ENCODE measurements at places on chromosomes 2 and 18.
A peak's percentile ranks its signal among the peaks of the same experiment; 100 is the strongest.

GRCh38 chr2:191048073-191048472, 34.1 kb upstream of the STAT1 start:
- no peak for DNase-seq

DNA sequence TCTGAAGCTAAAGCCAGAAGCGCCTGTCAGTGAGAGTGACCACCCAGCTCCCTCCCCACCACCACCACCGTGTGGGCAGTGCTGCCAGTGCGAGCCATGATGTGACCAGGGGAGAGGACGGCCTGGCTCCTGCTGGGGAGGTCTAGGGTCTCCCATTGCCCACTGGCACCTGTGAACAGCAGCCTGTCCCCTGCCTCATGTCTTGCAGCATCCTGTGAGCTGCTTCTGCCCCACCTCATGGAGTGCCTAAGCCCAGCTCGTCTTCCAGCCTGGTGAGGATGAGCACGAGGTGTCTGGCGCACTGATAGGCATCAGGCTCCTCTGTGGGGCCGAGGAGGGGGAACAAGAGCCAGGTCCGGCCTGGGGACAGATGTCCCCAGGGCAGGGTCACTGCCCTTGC, 61.4 kb downstream of the FAM168B start:
- DNase-seq = no peak

- no peak for DNase-seq
These were observed 764.8 kb downstream of the RNF144A start for GRCh38 chr2:7681881-7682461.

DNA sequence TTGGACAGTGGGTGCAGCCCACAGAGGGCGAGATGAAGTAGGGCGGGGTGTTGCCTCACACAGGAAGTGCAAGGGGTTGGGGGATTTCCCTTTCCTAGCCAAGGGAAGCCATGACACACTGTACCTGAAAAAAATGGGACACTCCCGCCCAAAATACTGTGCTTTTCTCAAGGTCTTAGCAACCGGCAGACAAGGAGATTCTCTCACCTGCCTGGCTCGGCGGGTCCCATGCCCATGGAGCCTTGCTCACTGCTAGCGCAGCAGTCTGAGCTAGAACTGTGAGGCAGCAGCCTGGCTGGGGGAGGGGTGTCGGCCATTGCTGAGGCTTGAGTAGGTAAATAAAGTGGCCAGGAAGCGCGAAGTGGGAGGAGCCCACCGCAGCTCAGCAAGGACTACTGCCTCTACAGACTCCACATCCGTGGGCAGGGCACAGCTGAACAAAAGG, 244.7 kb downstream of the NBAS start:
- DNase-seq = no peak

- no peak for DNase-seq
These were observed 18.8 kb downstream of the PID1 start for GRCh38 chr2:229252280-229252679.

- no peak for DNase-seq
These were observed 12.2 kb downstream of the WNT10A start for GRCh38 chr2:218892693-218893348.

- no peak for DNase-seq
These were observed 3.1 kb downstream of the PAIP2B start for GRCh38 chr2:71223767-71224333.

- no peak for DNase-seq
These were observed 384.3 kb upstream of the SYT4 start for GRCh38 chr18:43661570-43661969.

DNA sequence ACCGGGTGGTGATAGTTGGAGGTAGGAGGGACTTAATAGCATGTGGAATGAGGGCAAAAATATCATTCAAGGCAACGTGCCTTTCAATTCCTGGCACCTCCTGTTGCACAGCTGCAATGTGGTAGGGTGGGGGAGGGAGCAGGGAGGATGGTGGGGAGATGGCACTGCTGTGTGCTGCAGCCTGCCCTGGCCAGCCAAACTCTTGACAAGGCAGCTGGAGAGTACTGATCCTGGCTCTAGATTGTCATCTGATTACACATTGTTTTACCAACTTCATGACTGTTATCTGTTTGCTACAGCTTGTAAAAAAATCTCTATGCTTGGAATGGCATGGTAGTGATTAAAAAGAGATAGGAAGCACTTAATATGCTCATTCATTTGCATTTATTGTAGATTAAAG, 47.7 kb downstream of the PLCL1 start:
- DNase-seq = no peak

- no peak for DNase-seq
These were observed 298.3 kb downstream of the ICOS start for GRCh38 chr2:204234879-204235278.

- no peak for DNase-seq
These were observed 12.5 kb upstream of the PLEKHM3 start for GRCh38 chr2:208037564-208038487.

GRCh38 chr2:19299032-19299431, 59.4 kb downstream of the OSR1 start:
- no peak for DNase-seq

GRCh38 chr2:167874812-167875211, 372.6 kb downstream of the STK39 start:
- DNase-seq = no peak

- peak; percentile 93 for DNase-seq
These were observed 25.7 kb downstream of the FBXO48 start for GRCh38 chr2:68441179-68441993.

DNA sequence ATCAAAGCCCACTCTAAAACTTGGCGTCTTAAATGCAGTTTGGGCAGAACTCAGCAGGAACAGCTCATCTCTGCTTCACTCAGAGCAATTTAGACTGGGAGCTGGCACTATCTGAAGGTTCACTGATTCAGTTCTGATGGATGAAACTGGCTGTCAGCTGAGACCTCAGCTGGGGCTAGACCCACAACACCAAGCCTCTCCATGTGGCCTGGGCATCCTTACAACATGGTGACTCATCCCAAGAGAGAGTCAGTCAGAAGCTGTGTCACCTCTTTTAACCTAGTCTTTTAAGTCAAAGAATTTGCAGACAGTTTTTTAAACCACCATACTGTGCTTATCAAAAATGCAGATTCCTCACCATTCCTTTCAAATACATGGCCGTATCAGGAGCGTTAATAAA, 62.6 kb upstream of the ZNF397 start:
- no peak for DNase-seq

DNA sequence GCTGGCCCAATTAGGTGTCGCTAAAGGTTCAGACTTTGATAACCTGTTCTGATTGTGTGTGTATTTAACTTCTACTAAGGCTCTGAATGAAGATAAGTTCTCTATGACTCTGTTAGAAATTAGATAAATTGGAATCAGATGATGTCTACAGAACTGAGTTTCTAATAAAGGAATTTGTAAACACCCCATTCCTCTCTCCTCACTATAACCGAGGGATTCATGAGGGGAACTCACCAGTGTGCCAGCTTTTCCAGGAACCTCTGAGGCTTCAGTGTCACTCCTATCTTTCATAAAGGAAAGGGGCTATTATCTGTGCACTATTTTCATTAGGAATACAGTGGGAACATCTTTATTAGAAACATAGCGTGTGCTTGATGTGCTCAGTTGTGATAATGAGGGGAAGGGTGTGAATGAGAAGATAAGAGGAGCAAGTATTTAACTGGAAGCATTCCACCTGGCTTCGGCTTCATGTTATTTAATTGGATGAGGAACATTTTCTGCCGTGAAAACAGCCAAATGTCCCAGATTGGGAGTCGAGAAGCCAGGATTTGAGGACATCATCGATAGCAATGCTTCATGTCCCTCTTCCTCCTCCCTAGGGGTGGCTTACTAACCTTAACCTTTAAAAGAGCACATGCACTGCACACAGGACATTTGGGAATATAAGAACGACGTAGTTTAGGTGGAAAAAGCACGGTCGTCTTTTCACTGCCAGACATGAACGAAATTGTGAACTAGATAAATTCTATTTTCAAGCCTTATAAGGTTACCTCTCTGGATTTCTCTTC, 84.8 kb upstream of the TCF4 start:
- no peak for DNase-seq

DNA sequence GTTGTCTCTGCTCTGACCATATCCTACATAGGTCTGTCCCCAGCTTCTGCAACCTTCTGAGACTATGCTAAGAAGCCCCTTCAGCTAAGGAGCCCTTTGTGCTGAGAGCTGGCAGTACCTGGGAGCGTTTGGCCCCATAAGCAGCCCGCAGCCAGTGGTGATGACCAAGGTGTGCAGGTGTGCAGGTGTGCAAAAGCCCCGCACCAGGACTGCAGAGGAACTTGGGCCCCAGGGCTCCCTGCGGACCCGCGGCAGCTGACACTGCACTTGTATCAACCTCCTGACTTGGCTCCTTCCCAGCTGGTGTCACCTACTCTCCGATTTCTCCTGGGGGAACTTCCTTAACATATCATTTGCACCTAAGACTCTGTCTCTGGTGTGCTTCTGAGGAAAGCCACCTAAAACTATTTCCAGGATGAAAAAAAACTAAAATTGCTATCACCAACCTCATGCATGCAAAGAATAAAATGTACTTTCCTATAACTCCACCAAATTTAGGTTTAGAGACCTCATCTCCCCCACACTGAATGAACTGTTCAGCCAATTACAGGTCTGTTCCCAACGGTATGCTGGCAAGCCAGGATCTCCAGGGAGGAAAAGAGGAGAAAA, 16.1 kb upstream of the GNAL start:
- no peak for DNase-seq

- DNase-seq = peak; percentile 8
These were observed 54.8 kb downstream of the ATP9B start for GRCh38 chr18:79123948-79124347.

DNA sequence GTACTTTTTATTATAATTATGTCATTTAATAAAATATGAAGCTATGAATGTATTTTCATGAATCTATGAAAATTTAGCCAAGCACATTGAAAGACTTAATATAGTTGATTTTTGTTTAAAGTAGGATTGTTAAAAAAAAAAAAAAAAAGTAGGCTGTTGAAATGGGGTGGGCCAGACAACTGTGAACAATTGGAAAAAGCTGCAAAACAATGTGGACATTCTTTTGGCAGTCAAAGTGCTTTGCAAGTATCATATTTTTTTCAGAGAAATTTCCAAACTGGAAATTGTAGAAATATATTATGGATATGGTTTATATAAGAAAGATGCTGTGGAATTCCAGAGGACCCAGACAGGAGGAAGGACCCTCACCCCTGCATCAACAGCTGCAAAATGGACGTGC, 82.1 kb downstream of the ETAA1 start:
- DNase-seq = no peak

DNA sequence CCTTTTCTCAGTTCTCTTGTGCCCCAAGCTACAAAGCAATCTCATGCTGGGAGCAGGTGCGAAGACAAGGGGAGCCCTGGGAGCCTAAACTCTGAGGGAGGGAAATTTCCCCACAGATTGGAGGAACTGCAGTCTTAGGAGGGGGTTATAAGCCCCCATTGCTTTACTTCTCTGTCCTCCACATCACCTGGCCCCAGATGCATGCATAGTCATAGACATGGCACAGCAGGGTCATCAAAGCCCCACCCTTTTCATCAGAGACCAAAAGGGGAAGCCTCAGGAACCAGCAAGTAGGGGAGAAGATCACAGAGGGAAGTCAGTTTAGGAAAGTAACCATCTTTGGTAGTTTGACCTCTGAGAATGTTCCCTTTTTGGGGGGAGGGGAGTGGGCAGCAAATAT, 33.7 kb downstream of the LANCL1 start:
- no peak for DNase-seq

Data from bone marrow (tissue), 2 donors.